ENCODE measurements at places on chromosomes 2 and 18. TPM values are rescaled to one million over a fixed set of nuclear protein-coding genes. Genes with fewer than 3 reads are reported as not detected.

The LOXL3 gene
- total RNA-seq = 8.1 TPM

- H3K27ac ChIP-seq = no peak overlapping the region
- H3K4me3 ChIP-seq = no peak overlapping the region
- H3K4me1 ChIP-seq = peaks cover 22% of the 10 kb centered on the region
Measured at GRCh38 chr2:24329700-24330099, 30.6 kb downstream of the ITSN2 start.

The DSG2 gene
- total RNA-seq = 34.2 TPM

The SLC19A3 gene
- 31.8 TPM for total RNA-seq

DNA sequence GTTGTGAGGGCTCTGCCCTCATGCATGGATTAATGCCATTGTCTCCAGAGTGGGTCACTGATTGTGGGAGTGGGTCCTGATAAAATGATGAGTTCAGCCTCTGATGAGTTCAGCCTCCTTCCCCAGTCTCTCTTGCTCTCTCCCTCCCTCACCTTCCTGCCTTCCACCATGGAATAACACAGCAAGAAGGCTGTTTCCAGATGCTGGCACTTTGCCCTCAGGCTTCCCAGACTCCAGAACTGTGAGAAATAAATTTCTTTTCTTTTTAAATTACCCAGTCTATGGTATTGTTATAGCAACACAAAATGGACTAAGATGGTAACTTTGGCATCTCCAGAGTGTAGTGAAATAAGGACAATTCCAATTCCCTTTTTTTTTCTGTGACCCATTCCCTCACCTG lies 47.1 kb upstream of the MAP4K3 start:
- H3K4me1 ChIP-seq = peaks cover 28% of the 10 kb centered on the region
- no peaks in the 10 kb centered on the region for H3K27me3 ChIP-seq
- H3K27ac ChIP-seq = no peak overlapping the region

GRCh38 chr2:101805152-101806088 lies 107.9 kb downstream of the MAP4K4 start:
- no peak overlapping the region for H3K27ac ChIP-seq
- no peaks in the 10 kb centered on the region for H3K36me3 ChIP-seq
- peaks cover 29% of the 10 kb centered on the region for H3K4me1 ChIP-seq

- H3K4me1 ChIP-seq = no peaks in the 10 kb centered on the region
- peaks cover 76% of the 10 kb centered on the region for H3K36me3 ChIP-seq
- H3K4me3 ChIP-seq = no peak overlapping the region
- H3K27ac ChIP-seq = no peak overlapping the region
- H3K27me3 ChIP-seq = no peaks in the 10 kb centered on the region
- DNase-seq = no peak
Measured at GRCh38 chr18:79971986-79972385, 7.5 kb downstream of the HSBP1L1 start.

- no peaks in the 10 kb centered on the region for H3K27me3 ChIP-seq
- H3K4me1 ChIP-seq = peaks cover 78% of the 10 kb centered on the region
- H3K4me3 ChIP-seq = peak overlapping the region; percentile 79
- H3K27ac ChIP-seq = peak overlapping the region; percentile 89
Measured at GRCh38 chr2:237691029-237691907, 63.9 kb downstream of the LRRFIP1 start.

- no peaks in the 10 kb centered on the region for H3K27me3 ChIP-seq
- H3K36me3 ChIP-seq = peaks cover 43% of the 10 kb centered on the region
- DNase-seq = no peak
- H3K27ac ChIP-seq = no peak overlapping the region
Measured at GRCh38 chr2:178426388-178426787, 24.6 kb downstream of the PRKRA start.

The CSRNP3 gene
- total RNA-seq = 1.9 TPM

The CIB4 gene
- total RNA-seq = not detected

- no peak overlapping the region for H3K27ac ChIP-seq
- no peak overlapping the region for H3K4me3 ChIP-seq
- peaks cover under 1% of the 10 kb centered on the region for H3K4me1 ChIP-seq
Measured at GRCh38 chr2:218854860-218855259, 4.7 kb upstream of the WNT6 start.

The TMEM37 gene
- total RNA-seq = 23.8 TPM

DNA sequence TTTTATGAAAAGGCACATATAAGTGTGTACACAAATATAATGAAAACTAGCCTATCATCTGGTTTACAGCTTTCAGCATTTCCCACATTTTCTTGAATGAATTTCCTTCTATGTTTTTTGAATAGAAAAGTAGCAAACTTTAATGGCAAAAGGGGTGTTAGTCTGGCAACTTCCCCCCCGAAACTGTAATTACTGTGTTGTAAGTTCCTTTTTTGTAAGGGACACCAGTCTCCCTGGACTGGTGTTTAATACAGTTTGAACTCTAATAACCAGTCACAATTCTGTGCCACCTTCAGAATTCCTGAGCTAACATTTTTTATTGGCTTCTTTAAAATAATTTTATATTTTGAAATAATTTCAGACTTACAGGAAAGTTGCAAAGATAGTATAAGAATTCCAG lies 94.2 kb downstream of the ACSL3 start:
- no peaks in the 10 kb centered on the region for H3K36me3 ChIP-seq
- no peaks in the 10 kb centered on the region for H3K4me1 ChIP-seq
- DNase-seq = no peak
- no peak overlapping the region for H3K27ac ChIP-seq
- peaks cover 7% of the 10 kb centered on the region for H3K27me3 ChIP-seq
- H3K4me3 ChIP-seq = no peak overlapping the region

DNA sequence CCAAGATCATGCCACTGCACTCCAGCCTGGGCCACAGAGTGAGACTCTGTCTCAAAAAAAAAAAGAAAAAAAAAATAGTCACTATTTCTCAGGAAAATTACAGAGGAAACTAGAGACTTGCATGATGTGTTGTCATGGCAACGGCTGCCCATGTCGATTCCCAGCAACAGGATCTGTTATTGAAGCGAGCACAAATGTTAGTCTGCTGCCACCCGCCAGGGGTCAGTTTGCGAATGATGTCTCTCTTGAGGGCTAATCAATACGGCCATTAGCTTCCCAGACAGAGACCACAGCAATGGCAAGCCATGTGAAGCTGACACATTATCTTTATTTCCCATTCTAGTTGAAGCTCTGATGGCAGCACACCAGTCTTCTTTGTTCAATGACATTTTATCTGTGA lies 32.4 kb upstream of the ACYP2 start:
- no peak overlapping the region for H3K27ac ChIP-seq
- H3K4me3 ChIP-seq = no peak overlapping the region
- DNase-seq = no peak
- H3K36me3 ChIP-seq = no peaks in the 10 kb centered on the region
- no peaks in the 10 kb centered on the region for H3K27me3 ChIP-seq

- H3K27ac ChIP-seq = no peak overlapping the region
- no peaks in the 10 kb centered on the region for H3K36me3 ChIP-seq
- H3K4me3 ChIP-seq = no peak overlapping the region
- no peaks in the 10 kb centered on the region for H3K4me1 ChIP-seq
Measured at GRCh38 chr18:62081761-62082294, 105.0 kb downstream of the PIGN start.

The GATA6 gene
- 32.2 TPM for total RNA-seq

The MPHOSPH10 gene
- 27.9 TPM for total RNA-seq

The INPP1 gene
- 38.1 TPM for total RNA-seq

The MARCHF4 gene
- total RNA-seq = 0.09 TPM

DNA sequence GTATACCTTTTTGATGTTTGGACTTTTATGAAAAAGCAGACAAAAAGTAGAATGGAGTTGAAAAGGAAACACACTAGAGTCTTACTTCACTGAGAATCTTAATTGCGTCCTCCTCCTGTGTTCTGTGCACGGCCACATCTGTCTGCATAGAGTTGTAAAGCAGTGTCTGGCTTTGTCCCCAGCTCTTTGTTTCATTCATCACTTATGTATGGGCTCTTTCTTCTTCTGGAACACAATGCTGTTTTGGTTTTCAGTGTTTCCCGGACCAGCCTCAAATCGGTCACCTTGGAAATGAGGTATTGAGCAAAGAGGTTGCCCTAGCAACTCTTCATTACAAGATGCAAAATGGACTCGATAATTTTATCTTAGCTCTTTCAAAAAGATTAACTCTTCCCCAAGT lies 104.3 kb upstream of the CNGA3 start:
- no peak for DNase-seq
- no peak overlapping the region for H3K4me3 ChIP-seq
- peaks cover under 1% of the 10 kb centered on the region for H3K27me3 ChIP-seq
- H3K36me3 ChIP-seq = no peaks in the 10 kb centered on the region
- no peak overlapping the region for H3K27ac ChIP-seq

GRCh38 chr2:150191349-150191748 lies 296.1 kb downstream of the RND3 start:
- no peaks in the 10 kb centered on the region for H3K27me3 ChIP-seq
- no peak overlapping the region for H3K27ac ChIP-seq
- no peak for DNase-seq
- H3K4me3 ChIP-seq = no peak overlapping the region
- H3K36me3 ChIP-seq = no peaks in the 10 kb centered on the region

The NEURL3 gene
- total RNA-seq = 0.29 TPM

GRCh38 chr18:37574113-37574512 lies 8.5 kb upstream of the CELF4 start:
- no peak overlapping the region for H3K27ac ChIP-seq
- H3K4me3 ChIP-seq = no peak overlapping the region
- H3K27me3 ChIP-seq = peaks cover 29% of the 10 kb centered on the region
- DNase-seq = no peak
- H3K4me1 ChIP-seq = no peaks in the 10 kb centered on the region
- H3K36me3 ChIP-seq = no peaks in the 10 kb centered on the region

GRCh38 chr2:196225213-196225612 lies 53.8 kb upstream of the STK17B start:
- no peak overlapping the region for H3K4me3 ChIP-seq
- no peaks in the 10 kb centered on the region for H3K27me3 ChIP-seq
- peaks cover 12% of the 10 kb centered on the region for H3K4me1 ChIP-seq
- no peaks in the 10 kb centered on the region for H3K36me3 ChIP-seq
- no peak overlapping the region for H3K27ac ChIP-seq
- DNase-seq = no peak

The SERPINB3 gene
- total RNA-seq = not detected

The TPO gene
- not detected for total RNA-seq

GRCh38 chr2:118714118-118714517 lies 133.3 kb downstream of the EN1 start:
- H3K4me1 ChIP-seq = no peaks in the 10 kb centered on the region
- no peaks in the 10 kb centered on the region for H3K27me3 ChIP-seq
- no peak for DNase-seq
- no peak overlapping the region for H3K27ac ChIP-seq
- H3K36me3 ChIP-seq = no peaks in the 10 kb centered on the region

The KYNU gene
- 34.5 TPM for total RNA-seq

The KLHL14 gene
- 0.72 TPM for total RNA-seq

The SPP2 gene
- not detected for total RNA-seq

The SRD5A2 gene
- not detected for total RNA-seq
